ENCODE measurements at places on chromosomes 11 and 22.

DNA sequence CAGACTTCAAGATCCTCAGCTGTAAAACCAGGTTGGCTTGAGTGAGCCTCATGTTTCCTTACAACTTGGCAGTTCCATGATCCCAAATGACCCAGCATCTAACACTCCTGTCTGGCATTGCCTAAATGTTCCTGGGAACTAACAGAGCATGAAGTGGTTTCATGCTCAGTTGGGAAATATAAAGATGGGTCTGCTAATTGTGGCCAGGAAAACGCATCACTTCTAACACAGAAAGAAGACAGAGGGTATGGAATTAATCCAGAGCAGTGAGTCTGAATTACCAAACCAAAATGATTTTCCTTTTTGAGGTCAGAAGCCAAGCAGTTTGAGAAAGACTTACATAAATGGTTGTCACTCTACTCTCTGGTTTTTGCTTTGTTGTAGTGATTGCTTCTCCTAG is 60.5 kb upstream of the MMP13 start:
- no peak for DNase-seq

DNA sequence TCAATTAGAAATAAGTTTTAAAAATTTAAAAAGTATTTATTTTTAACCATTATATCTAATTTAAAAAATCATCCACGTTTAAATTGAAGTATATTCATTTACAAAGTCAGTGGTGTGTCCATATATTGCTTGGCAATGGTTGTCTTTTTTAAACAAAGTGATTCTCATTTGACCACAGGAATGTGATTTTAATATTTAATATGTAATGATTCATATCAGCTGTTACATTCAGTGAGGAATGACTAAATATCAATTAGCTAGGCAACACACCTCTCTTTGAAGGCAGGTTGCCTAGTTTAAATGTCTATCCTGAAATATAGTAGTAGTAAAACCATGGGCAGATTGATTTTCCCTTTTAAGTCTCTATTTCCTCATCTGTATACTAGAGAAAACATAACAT is 392.2 kb upstream of the CCDC179 start:
- DNase-seq: no peak

- DNase-seq: no peak
These were observed 4.5 kb upstream of the TMA7B start for GRCh38 chr22:39955675-39956074.

DNA sequence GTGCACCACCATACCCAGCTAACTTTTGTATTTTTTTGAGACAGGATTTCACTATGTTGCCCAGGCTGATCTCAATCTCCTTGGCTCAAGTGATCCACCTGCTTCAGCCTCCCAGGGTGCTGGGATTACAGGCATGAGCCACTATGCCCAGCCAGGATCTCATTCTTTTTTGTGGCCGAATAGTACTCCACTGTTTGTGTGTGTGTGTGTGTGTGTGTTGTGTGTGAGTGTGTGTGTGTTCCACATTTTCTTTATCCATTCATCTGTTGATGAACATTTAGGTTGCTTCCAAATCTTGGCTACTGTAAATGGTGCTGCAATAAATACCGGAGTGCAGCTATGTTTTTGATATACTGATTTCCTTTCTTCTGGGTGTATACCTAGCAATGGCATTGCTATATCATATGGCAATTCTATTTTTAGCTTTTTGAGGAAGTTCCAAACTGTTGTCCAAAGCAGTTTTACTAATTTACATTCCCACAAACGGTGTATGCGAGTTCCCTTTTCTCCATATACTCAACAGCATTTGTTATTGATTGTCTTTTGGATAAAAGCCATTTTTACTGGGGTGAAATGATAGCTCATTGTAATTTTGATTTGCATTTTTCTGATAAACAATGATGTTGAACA is 105.4 kb downstream of the TTC28 start:
- no peak for DNase-seq

GRCh38 chr22:30235687-30236170 is 10.8 kb downstream of the LIF start:
- no peak for DNase-seq
